Brain microvascular endothelial cell (primary cell): ENCODE measurements at places on chromosomes 4 and X.

DNA sequence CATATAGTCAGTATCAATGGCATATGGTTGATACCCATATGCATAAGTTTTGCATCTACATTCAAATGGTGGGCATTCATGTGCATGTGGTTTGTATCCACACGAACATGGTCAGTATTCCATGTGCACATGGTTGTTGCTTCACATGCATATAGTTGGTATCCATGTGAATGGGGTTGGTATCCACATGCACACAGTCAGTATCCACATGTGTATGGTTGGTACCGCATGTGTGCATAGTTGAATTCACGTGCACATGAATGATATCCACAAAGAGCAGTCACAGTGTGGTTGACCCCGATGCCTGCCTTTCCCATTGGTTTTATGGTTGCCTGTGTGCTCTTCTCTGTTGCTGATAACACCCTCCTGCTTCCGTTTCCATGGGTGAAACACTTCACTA lies 427.9 kb downstream of the STIM2 start:
- DNase-seq: no peak

DNA sequence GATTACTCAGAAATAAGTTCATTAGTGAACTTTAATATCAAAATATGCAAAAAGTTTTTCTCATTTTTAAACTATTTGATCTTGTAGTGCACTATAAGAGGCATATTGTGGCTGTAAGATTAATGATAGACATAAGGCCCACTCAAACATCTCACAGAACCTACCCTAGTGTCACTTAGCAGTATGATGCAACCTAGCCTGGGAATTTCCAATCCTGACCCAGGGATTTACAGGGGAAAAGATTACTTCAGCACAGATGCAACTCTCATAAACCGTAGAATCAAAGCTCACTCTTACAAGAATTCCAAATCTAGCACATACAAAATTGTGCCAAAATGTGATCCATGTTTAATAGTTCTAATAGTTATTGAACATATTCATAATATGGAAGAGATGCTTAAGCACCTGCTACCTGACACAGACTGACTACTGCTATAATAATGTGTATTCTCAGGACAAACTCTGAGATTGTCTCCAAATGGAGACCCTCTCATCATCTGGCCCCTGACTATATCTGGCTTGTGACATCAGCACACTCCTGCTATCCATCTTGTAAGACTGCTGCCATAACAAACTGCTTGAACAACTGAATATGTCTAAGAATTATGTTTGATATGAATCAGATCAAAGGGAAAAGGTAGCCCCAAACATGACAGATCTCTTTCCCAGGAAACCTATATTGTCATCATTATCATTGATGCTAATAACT lies 271.9 kb downstream of the PABPC4L start:
- no peak for DNase-seq

GRCh38 chr4:25818371-25818871 lies 44.4 kb downstream of the SEL1L3 start:
- no peak for DNase-seq

DNA sequence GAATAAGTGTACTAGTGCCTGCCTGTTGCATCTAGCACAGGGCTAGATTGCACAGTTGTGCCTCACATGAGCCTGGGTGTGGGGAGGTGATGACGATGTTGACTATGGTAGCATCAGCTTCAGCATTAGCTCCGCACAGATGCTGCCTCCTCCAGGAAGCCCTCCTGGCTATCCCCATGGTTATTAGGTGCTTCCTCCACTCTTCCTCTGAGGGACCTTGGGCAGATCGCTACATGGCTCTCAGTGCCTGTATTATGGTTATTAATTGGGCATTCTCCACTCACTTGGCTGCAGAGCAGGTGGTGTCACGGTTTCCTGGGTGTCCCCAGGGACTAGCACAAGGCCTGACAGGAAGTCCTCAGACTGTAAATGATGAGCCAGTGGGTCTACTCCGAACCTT lies 325.6 kb downstream of the ARHGAP10 start:
- DNase-seq: no peak

DNA sequence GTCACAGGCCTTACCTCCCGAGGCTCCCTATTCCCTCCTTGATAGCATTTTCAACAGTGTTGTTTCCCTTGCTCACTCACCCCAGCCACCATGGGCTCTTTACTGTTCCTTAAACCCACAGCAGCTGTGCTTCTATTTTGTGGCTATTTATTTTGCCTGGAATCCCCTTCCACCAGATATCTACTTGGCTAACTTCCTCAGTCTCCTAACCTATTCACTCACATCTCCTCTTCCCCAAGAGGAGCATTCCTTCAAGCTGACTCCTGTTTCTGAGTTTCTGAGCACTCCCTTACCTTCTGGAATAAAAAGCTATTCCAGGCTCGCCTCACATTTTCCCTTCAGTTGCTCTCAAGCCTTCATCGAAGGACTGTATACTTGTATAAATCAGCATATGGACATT lies 50.5 kb downstream of the CXCL1 start:
- no peak for DNase-seq

DNA sequence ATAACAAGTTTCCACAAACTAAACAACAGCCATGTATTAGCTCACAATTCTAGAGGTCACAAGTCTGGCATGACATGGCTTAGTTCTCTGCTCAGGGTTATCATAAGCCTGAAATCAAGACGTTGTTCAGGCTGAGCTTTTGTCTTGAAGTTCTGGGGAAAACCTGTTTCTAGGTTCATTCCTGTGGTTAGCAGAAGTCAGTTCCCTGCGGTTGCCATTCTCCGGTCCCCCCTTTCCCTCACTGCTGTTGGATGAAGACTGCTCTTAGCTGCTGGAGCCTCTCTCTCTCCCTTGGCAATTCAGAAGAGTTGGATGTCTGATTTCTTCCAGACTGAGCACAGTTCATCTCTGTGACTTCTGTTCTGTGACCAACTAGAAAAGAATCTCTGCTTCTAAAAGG lies 962.6 kb downstream of the PCDH7 start:
- no peak for DNase-seq

- peak; percentile 62 for DNase-seq
Measured at GRCh38 chrX:20362268-20363267, 95.9 kb upstream of the RPS6KA3 start.

- no peak for DNase-seq
Measured at GRCh38 chr4:6308899-6309643, 39.4 kb downstream of the WFS1 start.

- no peak for DNase-seq
Measured at GRCh38 chr4:5118994-5119835, 67.9 kb downstream of the STK32B start.

- no peak for DNase-seq
Measured at GRCh38 chrX:38500866-38501265, 60.5 kb upstream of the TSPAN7 start.

- DNase-seq: no peak
Measured at GRCh38 chrX:107704181-107704580, 71.4 kb downstream of the TSC22D3 start.

DNA sequence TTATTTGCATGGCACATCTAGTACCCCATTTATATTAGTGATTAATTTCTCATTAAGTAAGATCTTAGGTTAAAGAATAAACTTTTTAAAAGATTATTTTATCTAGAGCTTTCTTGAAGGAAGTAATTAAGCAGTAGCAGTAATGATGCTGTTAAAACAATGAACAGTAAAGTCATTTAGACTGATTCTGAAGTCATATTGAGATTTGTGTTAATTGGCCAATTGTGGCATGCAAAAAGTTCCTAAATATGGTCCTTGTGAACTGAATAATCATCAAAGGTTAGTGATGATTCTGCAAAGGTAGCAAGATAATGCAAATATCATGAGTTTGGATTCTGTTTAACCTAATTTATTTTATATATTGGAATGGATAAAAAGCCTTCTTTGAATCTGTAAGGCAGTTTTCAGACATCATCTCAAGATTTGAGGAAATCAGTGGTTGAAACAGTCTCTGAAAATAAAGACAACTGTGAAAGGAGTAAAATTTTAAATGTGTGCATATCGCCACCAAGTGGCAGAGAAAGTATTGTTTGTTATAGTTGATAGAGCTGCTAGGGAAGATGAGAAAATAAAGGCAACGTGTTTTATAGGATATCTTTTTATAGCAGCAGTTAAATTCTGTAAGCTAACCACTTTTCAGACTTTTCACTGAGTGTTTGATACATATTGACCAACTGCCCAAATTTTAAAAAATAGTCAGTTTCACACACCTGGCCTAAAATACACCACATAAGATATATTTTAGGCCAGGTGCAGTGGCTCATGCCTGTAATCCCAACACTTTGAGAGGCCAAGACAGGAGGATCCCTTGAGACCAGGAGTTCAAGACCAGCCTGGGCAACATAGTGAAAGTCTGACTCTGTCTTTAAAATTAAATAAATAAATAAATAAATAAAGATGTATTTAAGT lies 79.6 kb downstream of the CCKAR start:
- DNase-seq: peak; percentile 70

DNA sequence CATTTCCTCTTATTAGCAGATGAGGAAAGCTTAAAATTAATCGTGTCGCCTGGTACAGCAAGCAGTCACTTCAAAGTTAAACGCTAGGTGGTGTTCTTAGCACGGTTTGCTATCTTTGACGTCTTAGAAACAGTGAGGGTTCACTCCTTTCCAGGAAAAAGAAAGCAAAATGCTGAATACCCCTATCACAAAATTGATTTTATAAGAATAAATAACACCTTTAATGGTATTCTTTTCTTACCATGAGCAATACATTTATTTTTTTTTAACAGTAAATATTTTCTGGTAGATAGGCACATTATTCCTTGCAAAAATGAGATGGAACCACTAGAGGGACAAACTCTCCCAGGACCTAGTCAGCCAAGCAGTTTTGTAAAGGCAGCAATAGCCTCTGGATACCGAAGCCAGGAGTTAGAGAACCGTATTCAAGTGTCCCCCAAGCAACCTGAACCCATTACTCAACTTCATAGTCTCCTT lies 153.9 kb downstream of the KDR start:
- DNase-seq: peak; percentile 44

DNA sequence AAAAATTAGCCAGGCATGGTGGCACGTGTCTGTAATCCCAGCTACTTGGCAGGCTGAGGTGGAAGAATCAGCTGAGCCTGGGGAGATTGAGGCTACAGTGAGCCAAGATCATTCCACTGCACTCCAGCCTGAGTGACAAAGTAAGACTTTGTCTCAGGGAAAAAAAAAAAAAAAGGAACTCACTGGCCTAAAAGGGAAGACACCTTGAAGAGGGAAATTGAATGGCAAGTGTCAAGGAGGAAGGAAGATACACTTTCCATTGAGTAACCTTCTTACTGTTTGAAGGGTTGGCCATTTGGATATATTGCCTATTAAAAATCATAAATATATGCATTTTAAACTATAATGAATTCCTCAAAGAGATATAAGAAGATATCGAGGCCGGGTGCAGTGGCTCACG lies 147.5 kb upstream of the FAM241A start:
- DNase-seq: no peak

DNA sequence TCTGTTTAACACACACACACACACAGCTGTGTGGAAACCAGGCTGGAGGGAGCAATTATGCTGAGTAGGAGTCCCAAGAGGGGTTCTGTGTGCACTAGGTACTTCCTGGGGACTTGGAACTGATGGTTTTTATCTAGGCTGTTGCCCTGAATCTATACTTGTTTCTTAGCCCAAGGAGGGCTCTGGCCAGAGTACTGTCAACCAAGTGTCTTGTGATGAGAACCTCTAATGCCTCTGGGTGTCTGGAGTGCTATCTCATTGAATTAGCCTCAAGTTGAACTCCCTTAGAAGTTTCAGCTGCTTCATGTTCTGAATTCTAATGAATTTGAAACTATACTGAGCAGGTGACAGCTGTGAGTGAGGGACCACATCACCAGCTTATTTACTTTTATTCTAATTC lies 16.6 kb downstream of the ARHGAP24 start:
- DNase-seq: no peak

DNA sequence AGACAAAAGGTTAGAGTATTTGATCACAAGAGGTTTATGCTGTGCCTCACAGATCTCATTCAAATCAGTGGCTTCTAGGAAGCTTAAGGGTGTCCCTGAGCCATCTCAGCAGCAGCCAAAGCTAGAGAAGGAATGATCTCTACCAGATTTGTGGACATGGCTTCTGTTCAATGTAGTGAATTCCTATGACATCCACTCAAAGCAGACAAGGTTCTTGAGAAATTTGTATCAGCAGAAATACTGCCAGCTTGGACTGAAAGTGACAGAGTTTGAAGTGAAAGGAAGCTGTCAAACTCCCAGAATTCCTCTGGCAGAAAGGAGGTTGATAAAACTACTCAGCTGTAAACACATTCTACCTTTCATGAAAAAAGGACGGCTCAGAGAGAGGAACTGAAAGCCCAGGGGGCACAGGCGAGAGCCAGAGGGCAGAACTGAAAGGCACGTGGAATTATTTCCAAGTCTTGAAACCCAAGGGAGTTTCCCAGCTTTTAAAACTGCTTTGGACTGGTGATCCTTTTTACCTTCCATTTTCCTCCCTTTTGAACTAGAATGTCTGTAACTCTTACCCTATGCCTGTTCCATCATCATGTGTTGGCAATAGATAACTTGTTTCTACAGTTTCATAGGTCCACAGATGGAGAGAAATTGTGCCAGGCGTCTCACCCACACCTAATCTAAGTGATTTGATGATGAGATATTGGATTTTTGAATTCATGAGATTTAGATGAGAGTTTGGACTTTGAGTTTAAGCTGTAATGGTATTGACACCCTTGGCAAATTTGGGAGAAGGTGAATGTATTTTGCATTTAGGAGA lies 14.5 kb upstream of the MED14 start:
- no peak for DNase-seq

DNA sequence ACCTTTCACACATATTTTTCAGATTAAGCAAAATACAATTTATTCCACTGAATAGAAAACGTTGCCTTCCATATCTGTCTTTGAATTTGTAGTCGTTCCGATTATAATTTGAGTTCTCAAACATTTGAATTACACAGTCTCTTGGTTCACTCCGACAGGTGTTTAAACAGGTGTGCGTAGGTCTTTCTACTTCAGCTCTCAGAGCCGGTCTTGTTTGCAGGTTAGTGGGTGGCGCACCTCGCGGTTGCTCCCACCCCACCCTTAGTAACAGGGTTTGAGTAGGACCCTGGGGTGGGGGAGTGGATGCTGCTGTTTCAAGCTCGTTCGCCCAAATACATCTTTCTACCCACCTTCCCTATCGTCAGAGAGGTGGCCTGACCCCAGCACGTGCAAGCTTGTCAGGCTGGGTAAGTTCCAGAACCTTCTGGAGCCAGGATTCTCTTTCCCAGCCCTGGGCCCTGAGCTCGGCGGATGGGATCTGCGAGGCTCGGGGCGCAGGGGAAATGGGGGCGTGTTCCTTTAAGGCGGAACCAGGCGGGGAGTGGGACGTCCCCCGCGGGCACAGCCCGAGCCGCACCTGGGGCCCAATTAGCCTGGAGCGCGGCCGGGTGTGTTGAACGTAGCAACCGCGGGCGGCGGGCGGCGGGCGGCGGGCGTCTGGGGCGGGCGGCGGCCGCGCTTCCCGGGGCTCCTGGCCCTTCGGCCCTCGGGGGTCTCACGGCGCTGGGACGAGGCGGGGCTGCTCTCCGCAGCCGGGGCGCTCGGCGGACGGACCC lies at the start of gene FAM149A:
TSS of gene FAM149A (plus strand) at position 591 of the 776 bp plus-strand sequence.
- no peak for DNase-seq
